NCI-H82 (cell line): ENCODE measurements at places on chromosomes 4 and X.

- no peak for DNase-seq
Observed at GRCh38 chrX:118117741-118118140, 1.1 kb upstream of the KLHL13 start.

DNA sequence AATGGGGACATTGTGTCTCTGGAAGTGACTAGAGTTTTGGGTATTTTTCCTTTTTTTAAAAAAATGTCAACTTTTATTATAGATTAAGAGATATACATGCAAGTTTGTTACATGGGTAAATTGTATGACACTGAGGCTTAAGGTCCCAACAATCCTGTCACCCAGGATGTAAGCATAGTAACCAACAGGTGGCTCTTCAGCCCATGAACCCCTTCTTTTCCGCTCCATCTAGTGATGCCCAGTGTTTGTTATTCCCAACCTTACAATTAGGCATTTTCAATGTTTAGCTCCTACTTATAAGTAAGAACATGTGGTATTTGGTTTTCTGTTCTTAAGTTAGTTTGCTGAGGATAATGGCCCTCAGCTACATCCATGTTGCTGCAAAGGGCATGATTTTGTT is 102.7 kb downstream of the GRID2 start:
- DNase-seq: peak; percentile 0

DNA sequence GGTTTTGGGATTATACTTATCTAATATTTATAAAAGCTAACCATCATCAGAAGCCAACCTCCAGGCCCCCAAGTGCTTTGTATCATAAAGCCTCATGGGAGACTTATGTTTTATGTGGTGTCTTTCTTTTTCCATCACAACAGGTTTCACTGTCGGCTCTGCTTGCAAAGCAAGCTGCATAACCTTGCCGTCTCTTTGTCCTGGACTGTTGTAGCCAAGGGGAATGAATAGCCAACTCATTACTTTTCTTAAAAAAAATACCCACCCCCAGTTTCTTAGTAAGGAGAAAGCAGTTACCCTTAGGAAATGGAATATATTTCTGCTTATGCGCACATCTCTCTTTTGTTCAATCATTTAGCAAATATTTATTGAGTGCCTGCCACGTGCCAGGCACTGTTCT is 40.7 kb downstream of the FAM184B start:
- DNase-seq: no peak

DNA sequence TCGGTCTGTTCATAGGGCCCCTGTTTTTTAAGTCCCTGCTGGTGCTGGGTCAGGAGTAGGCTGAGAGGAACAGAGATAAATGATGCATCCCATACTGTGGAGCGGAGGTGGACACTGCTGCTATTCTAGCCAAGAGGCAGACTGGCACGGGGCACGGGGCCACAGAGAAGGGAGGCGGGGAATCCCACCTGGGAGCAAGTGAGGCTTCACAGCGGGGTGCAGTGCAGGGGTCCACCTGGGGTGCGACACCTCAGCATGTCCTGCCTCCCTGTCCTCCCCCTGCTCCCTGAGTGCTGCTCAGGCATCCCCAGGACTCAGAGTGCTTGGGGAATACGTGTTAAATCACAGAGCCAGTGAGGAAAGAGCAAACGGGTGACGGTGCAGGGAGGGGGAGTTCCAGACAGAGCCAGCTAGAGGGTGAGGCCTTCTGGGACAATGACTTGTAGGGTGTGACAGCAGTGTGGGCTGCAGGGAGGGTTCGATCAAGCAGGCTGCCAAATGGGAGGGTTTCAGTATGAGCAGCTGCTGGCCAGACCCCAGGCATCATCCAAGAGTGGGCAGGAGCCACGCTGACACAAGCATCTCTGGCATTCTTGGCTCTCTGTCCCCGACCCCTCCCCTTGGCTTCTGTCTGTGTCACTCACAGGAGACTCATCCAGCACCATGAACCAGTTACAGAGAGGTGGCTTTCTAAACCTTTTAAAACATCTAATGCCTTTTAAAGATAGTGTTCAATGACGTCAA is 13.7 kb upstream of the HTRA3 start:
- DNase-seq: no peak

DNA sequence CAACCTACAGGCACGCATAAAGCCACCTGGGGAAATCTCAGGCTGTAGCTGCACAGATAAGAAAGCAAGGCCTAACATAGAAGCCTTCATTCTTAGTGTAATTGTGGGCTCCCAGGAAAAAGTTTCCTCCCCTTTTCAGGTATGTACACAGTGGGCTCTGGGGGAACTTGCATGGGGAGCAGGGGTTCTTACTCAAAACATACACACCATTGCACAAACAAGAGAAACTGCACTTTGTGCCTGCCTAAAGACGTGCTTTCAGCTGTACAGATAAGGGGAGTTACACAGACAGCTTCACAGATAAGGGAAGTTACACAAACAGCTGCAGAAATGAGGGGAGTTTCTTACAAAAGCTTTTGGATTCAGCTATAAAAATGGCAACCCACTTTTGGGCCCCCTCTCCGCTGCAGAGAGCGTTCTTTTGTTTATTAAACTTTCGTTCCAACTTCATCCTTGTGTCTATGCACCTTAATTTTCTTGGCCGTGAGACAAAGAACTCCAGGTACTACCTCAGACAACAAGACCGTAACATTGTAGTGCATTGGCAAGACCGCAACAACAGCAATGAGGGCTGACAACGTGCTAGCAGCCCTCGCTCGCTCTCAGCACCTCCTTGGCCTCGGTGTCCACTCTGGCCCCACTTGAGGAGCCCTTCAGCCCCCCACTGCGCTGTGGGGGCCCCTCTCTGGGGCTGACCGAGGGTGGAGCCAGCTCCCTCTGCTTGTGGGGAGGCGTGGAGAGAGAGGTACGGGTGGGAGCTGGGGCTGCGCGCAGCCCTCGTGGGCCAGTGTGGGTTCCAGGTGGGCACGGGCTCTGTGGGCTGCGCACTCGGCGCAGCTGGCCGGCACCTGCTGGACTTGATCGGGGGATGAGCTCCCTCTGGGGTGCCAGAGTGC is 317.5 kb downstream of the RAPGEF2 start:
- DNase-seq: no peak

DNA sequence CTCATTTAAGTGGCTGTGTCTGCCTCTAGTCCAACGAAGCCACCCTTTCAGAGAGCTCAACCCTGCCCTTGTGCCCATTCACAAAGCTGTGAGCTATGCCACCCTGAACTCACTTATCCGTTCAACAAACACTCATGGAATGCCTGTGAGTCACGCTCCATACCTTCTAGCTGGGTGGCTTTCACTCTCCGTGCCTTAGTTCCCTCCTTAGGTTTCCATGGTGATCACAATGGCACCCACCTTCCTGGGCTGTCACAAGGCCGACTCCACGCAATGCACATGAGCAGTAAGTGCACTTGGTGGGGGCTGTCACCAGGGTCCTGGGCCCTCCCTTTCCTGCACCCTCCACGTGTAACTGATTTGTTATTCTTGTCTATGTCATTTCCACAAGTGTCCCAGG is 37.2 kb upstream of the PPP2R2C start:
- no peak for DNase-seq

- DNase-seq: no peak
Observed at GRCh38 chrX:23664496-23664895, 2.8 kb upstream of the PRDX4 start.

- DNase-seq: peak; percentile 66
Observed at GRCh38 chr4:121726642-121727268, 30.0 kb upstream of the ANXA5 start.

DNA sequence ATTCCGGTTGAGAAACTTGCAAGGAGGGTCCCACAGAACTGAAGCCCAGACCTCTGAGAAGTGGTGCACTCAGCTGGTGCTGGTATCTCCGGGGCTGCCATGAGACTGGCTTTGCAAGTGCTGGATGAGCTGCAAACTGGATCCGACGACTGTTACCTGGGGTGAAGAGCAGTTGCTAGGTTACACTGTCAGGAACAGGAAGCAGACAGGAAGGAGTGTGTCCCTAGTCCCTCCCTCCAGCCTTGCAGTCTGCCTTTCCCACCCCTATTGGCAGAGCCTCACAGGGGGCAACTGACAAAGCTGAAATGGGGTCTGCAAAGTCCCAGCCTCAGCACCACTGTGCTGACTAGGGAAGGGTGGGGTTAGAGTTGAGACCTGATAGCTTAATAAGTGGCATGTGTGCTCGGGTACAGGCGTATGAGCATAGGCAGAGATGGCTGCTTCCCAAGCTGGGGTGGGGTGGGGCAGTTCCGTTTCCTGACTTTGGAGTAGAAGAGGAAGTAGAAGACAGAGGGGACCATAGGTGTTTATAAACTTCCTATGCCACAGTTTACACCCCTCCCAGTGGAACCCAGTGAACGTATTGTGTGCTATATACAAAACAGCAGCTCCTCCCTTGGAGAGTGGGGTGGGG is 18.0 kb downstream of the PPEF1 start:
- DNase-seq: no peak

- no peak for DNase-seq
Observed at GRCh38 chr4:53960843-53961242, 103.6 kb downstream of the CHIC2 start.

GRCh38 chrX:31609130-31609529 is 537.3 kb upstream of the FTHL17 start:
- no peak for DNase-seq

- no peak for DNase-seq
Observed at GRCh38 chr4:139593091-139593564, 37.1 kb upstream of the SETD7 start.

GRCh38 chr4:169283114-169283509 is 12.4 kb upstream of the SH3RF1 start:
- DNase-seq: no peak
